ENCODE measurements at places on chromosomes 2 and 18.

GRCh38 chr2:210442878-210443277 is 33.7 kb downstream of the LANCL1 start:
- DNase-seq: no peak

DNA sequence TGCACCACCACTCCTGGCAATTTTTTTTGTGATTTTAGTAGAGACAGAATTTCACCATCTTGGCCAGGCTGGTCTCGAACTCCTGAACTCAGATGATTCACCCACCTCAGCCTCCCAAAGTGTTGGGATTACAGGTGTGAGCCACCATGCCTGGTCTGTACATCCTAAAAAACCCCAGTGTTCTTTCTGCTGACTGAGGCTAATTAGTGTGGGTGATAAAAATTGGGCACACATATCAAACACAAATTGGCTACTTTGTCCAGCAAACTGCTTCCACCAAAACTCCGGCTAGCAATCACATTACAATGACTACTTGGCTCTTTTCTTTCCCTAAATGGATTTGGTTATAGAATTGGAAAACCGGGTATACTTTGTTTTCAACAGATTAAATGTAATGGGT is 153.9 kb downstream of the SLC8A1 start:
- DNase-seq: no peak

GRCh38 chr2:169184074-169184473 is 114.7 kb downstream of the DHRS9 start:
- no peak for DNase-seq

DNA sequence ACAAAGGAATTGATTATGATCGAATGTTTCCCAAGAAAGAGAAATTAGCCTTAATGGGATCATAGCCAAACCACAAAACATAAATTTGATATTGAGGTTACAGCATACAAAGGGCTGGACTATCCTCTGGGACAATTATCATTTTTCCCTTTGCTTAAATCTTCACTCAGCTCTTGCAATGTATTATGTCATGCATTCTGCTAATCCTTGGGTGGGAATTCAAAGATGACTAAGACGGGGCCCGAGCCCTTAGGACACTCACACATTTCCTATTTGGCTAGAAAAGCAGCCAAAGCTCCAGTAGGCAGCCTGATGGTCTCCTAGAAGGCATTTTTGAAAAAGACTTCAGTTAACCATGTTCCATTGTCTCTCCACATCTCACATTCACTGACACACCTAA is 17.2 kb upstream of the NMI start:
- no peak for DNase-seq

DNA sequence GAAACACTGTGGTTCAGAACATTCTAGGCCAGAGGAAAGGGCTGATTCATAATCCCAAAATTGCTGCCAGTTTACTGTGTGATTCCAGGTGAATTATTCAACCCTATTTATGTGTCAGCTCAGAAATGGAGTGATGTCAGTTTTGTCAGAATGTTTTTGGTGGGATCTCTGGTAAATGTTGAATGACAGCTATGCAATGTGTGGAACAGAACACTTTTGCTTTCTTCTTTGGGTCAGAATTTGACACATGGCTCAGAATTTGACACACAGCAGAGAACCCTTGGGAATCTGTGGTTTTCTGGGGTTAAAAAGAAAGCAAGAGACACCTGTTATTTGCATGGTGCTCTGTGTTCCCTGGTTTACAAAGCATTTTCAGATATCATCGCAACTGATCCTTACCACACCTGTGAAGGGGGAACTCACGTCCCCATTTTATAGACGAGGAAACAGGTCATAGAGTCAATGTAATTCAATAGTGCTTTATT is 1.6 kb upstream of the MTA3 start:
- DNase-seq: no peak

DNA sequence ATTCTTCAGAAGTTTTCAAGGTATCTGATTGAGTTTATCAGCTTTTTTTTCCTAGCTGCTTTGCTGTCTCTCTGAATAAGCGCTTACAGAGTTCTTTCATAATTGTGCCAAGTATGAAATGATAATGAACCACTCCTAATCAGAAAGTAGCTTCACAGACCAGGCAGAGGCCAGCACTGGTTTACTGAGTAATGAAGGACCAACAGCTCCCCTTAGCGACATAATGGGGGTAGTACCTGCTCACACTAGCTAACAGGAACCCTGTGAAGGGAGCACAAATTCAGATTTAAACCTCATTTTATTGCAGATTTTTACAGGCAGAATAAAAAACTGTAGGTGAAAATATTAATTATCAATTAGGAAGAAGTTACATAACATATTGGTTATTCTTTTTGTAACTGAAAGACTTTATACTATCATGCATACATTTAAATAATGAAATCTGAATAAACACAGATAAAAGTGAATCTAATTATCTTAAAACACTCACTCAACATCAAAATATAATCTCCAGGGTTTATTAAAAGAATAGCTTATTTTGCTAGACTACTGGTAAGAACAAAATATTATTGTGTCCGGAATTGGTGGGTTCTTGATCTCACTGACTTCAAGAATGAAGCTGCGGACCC is 53.7 kb upstream of the LRRC30 start:
- DNase-seq: peak; percentile 76

GRCh38 chr18:26293982-26294381 is 67.7 kb downstream of the TAF4B start:
- DNase-seq: no peak

GRCh38 chr18:10076502-10077030 is 162.8 kb downstream of the VAPA start:
- no peak for DNase-seq

GRCh38 chr2:120761911-120762310 is 26.2 kb downstream of the GLI2 start:
- DNase-seq: no peak

DNA sequence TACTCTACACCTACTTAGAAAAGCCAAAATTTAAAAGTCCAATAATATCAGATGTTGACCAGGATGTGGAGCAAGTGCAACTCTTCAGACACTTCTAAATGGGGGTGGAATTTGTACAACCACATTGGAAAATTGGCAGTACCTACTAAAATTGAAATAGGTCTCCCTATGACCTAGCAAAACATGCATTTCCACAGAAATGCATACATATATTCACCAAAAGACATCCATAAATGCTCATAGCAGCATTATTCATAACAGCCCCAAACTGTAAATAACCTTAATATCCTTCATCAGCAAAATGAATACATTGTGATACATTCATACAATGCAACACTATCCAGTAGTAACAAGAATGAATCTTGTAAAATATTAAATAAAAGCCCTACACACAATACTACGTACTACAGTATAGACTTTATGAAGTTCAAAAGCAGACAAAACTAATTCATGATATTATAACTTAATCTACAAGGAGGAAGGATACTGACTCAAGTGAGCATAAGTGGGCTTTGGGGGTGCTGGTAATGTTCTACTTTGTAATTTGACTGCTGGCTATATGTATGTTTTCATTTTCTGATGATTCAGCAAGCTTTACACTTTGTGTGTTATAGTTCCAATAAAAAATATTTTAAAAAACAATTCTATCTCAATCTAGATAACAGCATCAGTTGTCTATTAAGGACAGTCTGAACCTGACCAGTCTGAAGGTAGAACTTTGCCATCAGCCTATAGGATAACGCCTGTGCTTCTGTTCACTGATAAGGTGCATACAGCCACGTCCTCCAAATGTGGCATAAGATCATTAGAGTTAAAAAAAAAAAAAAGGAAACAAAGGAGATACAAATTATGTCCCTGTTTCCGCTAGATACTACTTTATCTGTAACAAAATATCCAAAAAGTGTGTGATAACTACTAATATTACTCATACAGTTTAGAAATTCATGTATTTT is 6.6 kb upstream of the TNFRSF11A start:
- DNase-seq: no peak

- DNase-seq: no peak
Observed at GRCh38 chr2:10079266-10079869, 843 bp downstream of the CYS1 start.

DNA sequence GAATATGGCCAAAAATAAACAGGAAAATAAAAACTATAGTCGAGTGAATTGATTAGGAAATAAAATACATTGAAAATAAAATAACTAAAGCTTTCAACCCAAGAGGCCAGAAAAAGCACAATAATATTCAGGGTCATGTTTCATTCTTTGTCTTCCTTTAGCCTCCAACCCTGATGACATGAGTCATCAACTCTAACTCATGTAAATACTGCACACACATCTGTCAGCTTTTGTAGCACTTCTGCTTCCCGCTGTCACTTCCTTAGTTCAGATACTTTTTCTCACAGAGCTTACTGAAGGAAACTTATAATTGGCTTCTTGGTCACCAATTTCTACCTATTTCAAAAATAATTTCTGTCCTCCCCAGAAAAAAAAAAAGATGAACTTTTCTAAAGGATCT is 112.8 kb downstream of the UPP2 start:
- no peak for DNase-seq

- no peak for DNase-seq
Observed at GRCh38 chr2:175824243-175824642, 177.8 kb downstream of the LNPK start.

- no peak for DNase-seq
Observed at GRCh38 chr18:38052879-38053590, 487.4 kb upstream of the CELF4 start.

DNA sequence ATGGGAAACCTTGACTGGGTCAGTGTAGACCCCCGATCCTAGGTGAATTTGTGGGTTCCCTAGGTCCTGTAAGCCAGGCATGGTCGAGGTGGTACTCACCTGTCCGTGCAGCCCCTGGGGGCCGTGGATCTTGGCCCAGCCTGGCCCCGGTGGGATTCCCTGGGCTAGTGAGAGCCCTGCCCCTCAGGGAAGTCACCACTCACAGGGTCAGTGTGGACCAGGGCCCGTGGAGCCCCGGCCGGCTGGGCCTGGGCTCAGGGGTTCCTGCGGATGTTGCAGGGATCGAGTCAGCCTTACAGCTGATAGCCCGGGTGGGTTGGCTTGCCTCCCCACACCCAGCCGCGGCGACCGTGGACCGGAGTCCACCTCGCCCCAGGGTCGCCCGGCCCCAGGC is 528 bp downstream of the ATG9A start:
- no peak for DNase-seq

GRCh38 chr18:2883076-2883735 is 36.4 kb downstream of the EMILIN2 start:
- no peak for DNase-seq

DNA sequence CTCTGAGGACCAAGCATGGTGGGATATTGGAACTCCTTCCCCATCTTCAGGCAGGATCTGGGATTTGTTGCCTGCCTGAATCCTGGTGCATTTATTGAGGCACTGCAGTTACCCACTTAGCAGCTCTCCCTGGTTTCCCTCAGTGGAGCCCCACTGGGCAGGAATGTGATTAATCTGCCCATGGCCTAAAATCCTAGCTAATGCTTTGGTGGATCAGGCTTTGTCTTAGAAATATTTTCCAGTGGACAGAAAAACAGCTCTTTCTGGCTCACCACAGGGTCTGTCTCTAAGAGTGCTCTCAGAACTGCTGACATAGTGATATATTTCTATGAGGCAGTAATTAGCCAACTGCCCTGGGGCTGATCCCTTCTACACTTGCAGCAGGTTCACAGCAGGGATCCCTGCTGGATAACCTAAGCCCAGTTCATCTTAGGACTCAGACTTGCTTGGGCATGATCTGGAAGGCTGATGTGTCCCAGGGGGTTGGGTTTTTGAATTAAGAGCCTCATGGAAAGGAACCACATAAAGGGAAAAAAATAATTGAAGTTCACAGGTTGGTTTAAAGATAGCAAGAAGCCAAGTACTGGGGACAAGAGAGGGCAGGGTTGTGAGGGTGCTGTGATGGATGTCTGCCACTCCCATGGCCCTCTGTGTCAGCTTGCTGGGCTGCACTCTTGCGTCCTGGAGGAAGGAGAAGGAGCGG is 44.3 kb upstream of the ZDBF2 start:
- DNase-seq: peak; percentile 42

DNA sequence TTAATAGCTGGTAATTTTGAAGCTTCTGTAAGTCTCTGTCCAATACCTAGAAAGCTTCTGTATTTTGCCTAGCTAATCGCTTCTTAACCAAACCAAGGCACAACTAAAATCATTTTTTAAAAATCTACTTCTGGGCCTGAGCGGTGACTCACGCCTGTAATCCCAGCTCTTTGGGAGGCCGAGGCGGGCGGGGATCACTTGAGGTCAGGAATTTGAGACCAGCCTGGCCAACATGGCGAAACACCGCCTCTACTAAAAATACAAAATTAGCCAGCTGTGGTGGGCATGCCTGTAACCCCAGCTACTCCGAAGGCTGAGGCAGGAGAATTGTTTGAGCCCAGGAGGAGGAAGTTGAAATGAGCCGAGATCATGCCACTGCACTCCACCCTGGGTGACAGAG is 148.6 kb upstream of the FIGN start:
- DNase-seq: no peak

DNA sequence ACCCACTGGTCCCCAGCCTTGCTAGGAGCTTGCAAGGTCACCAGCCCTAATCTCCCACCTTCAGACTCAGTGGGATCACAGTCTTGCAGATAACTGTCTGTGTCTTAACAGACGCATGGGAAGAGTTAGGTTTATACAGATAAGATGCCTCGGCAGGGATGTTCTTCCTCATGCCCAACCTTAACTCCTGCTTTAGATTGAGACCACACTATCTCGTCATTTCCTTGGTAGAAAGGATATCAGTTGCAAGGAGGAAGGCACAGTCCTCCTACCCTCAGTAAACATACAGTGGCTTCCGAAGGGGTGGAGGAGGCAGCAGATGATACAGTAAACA is 7.2 kb downstream of the NT5DC4 start:
- no peak for DNase-seq

GRCh38 chr2:101921319-101921952 is 70.3 kb upstream of the IL1R2 start:
- DNase-seq: no peak

DNA sequence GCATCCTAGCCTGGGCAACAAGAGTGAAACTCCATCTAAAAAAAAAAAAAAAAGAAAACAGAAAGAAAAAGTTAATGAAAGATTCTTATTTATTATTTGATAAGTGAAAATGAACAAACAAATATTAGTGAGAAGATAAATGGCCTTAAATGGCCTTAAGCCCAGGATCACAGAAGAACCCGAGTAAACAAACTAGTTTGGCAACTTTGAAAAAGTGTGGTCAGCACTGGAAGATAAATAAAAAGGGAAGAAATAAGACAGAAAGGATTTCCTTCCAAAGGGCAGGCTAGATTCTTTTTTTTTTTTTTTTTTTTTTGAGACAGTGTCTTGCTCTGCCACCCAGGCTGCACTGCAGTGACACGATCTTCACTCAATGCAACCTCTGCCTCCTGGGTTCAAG is 692.4 kb downstream of the CPS1 start:
- DNase-seq: no peak

DNA sequence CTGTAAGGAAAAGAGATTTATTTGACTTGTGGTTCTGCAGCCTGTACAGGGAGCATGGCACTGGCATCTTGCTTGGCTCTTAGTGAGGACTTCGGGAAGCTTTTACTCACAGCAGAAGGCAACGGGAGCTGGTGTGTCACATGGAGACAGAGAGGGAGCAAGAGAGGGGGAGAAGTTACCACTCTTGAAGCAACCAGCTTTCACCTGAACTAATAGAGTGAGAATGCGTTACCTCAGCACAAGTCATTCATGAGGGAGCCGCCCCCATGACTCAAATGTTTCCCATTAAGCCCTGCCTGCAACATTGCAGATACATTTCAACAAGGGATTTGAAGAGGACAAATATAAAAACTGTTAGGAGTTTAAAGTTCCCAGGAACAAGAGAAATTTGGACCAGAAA is 190.0 kb downstream of the CYRIA start:
- no peak for DNase-seq
